ENCODE measurements at places on chromosomes 7 and 10.
A peak's percentile ranks its signal among the peaks of the same experiment; 100 is the strongest.

DNA sequence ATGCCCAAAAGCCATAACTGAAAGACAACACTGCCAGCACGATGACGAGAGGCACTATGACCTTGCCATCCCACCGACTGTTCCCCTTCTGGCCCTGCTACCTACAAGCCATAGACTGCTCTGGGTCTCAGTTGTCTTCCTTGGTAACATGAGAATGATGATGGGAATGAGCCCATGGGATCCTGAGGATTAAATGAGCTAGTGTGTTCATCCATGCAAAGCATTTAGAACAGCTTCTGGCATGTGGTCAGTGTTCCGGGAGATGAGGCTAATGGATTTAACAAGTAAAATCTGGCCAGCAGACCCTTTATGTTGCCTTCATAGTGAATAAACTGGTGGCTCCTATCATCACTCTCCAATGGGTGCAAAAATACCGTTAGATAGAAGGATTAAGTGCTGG lies 62.4 kb upstream of the WDR11 start:
- DNase-seq, result no peak

DNA sequence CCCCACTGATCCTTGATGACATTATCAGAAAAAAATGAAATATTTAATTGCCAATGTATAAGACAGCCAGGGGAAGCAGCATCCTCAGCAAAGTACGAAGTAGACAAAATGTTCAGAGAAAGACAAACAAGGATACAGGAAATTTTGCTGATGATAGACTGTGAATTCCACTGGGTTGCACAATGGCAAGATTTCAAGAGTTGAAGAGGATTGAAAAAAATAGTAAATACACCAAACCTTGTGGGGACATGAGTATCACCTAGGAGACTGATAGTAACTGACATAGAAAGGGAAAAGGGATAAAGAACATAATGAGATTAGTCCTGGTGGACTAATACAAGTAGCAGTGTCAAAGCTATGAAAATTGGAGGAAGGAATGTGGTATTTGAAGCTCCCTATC lies 16.5 kb downstream of the CNOT4 start:
- DNase-seq, result no peak

GRCh38 chr10:534047-534566 lies 155.4 kb downstream of the DIP2C start:
- DNase-seq, result no peak

DNA sequence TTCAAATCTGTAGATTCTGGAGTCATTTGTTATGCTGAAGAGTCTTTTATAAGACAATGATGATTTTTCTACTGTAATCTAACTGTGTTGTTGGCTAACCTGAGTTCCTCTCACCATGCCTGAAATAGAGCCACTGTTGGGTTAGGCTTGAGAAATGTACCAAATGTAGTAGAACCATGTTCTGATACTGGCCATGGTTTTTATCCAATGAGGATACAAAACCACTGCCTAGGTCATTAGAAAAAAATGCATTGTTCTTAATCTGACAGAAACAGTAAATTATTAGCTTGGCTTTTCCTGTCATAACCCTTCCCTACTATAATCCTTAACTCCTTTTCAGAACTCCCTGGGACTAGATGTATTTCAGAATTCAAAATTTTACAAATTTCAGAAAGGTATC lies 86.6 kb downstream of the RAPGEF5 start:
- DNase-seq, result no peak

- peak; percentile 45 for DNase-seq
These were observed 41.5 kb upstream of the BNIP3 start for GRCh38 chr10:132023092-132023811.

GRCh38 chr7:50852901-50853300 lies 70.2 kb upstream of the GRB10 start:
- DNase-seq, result no peak

- no peak for DNase-seq
These were observed 670 bp downstream of the TPK1 start for GRCh38 chr7:144835155-144835611.

DNA sequence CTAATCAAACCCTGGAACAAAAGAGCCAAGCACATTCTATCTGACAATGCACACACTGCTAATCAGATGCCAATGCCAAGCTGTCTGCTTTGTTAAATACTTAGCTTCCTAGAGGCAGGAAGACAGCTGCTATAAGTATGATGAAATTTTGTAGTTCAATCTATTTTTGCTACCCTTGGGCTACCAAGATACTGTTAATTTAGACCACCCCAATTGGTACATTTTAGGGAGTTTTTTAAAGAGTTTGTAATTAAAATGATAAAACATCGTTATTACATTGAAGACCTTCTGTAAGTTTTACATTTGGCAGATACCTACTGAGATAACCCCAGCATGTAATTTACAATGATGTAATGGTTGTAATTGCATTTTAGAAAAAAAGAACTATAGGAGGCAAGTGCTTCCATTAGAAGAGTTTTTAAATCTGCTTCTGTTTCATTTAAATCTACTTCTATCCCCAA lies 268.5 kb downstream of the ADK start:
- no peak for DNase-seq

DNA sequence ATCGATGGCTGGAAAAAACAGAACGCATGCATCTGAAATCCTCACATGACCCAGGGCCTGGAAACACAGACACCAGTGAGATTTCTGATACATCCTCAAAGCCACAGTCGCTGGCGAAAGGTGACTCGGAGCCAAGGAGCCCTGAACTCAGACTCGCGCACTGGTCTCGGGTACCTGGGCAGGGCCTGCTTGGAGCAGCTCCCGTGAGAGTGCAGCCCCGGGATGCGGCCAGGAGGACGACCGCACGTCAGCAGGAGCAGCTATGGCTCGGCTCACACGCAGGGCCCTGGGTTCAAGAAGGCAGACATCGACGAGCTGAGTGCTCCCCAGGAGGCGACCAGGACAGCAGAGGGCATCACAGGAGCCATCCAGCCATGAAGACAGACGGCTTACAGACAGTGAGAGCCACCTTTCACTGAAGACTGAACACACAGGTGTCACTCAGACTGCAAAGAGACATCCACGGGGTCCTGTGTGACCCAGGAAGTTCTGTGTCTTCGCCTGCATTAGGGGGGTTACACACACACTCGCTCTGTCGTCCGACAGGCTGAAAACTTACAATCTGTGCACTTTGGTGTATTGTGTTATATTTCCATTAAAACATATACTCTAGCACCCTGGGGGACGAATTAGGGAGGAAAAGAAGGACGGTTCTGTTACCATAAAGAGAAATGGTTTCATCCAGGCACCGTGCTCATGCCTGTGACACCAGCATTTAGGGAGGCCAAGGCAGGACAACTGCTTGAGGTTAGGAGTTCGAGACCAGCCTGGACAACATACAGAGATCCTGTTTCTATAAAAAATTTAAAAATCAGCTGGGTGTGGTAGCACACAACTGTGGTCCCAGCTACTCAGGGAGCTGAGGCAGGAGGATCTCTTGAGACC lies 227.7 kb downstream of the MAD1L1 start:
- DNase-seq, result no peak

- no peak for DNase-seq
These were observed 81.1 kb upstream of the TMEM72 start for GRCh38 chr10:44830022-44830421.

DNA sequence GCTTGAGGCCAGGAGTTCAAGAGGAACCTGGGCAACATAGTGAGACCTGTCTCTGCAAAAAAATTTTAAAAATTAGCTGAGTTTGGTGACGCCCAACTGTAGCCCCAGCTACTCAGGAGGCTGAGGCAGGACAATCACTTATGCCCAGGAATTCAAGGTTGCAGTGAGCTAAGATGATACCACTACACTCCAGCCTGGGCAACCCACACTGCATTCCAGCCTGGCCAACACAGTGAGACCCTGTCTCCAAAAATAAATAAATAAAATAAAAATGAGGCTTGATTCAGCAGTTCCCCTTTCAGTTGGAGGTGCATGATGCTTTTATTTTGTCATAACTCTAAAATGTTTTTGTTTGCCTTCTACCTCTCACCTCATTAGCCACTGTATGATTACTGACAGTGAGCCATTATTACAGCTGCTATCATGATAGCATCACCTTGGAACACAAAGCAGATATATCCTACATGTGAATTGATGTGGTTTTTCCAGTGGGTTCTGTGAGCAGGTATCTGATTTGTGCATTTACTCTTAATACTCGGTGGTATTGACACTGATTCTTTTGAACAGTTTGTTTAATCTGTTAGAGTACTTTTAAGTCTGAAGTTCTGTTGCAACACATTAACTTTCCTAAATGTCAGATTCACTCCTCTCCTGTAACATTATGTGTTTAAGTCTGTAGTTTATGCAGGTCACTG lies 49.1 kb downstream of the ARID5B start:
- no peak for DNase-seq

GRCh38 chr10:11288302-11288701 lies 270.6 kb downstream of the CELF2 start:
- DNase-seq, result no peak
